ENCODE measurements at places on chromosomes 11 and 22.

DNA sequence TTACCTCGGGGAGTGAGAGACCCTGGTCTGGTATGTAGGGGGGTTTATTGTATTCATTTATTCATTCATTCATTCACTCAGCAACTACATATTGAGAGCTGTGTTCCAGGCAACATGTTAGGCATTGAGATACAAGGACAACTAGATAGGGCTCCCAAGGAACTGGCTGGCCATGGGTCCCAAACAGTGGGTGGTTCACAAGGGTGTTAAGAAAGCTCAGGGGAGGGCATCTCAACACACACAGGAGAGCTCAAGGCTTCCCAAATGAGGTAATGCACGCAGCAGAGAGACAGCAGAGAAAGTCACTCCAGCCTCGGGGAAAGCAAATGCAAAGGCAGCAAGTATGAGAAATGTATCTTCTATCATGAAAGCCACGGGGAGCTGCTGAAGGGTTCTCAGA, 51.8 kb downstream of the BTG4 start:
- no peak for DNase-seq

DNA sequence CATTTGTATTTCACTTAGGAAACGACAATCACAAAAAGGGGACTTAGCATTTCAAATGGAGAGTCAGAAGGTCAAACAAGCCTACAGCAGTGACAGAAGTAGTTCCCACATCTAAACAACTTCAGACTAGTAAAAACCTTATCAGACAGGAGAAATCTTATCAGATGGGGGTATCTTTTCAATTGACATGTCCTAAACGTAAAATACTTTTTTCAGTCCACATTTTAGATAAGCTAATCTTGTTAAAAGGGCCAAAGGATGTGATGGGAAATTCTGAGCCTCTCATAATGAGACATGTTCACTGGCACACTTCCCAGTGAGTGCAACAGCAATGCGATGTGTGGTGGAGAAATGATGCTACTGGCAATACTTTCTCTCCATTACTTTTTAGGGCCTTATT, 2.4 kb downstream of the MAPK1 start:
- peak; percentile 4 for DNase-seq

GRCh38 chr11:64007160-64007628, 21.0 kb downstream of the OTUB1 start:
- no peak for DNase-seq

GRCh38 chr11:34525098-34525497, 11.5 kb upstream of the ELF5 start:
- no peak for DNase-seq
